ENCODE measurements at places on chromosomes 1 and 21. TPM values are rescaled to one million over a fixed set of nuclear protein-coding genes. Genes with fewer than 3 reads are reported as not detected.

C1orf53 gene
- 1.3 TPM for total RNA-seq

CACNA1S gene
- total RNA-seq = not detected

FAM72C gene
- total RNA-seq = not detected

LRRIQ3 gene
- total RNA-seq = 0.49 TPM

CFHR4 gene
- not detected for total RNA-seq

DEPDC1 gene
- 0.27 TPM for total RNA-seq

FCRL2 gene
- total RNA-seq = 0.31 TPM

CELA2B gene
- not detected for total RNA-seq

DNA sequence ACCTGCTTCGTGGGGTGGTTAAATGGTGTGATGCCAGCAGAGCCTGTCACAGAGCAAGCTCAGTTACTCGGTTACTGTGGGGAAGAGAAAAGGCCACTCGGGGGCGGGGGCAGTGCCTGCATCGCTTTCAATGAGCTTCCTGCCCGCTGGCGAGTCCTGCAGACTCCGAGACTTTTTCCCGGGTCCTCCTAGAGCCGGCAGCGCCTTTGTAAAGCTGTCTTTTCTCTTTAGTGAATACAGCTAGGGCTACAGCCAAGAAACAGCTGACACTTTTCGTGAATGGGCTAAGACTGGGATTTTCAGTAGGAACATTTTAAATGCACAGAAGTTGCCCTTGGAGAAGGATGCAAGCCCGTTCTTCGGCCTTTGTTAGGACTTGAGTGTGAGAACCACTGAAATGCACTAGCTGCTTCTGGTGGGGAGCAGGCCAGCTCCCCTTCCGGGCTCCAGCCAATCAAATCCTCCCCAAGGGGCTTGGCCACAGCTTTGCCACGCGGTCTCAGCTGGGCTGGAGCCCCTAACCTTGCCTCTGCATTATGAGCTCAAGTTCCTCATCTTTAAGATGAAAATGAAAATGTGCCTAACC lies 23.4 kb upstream of the EFHD2 start:
- no peak for DNase-seq

GRCh38 chr1:180976191-180976590 lies 46.5 kb downstream of the STX6 start:
- no peak for DNase-seq

DNA sequence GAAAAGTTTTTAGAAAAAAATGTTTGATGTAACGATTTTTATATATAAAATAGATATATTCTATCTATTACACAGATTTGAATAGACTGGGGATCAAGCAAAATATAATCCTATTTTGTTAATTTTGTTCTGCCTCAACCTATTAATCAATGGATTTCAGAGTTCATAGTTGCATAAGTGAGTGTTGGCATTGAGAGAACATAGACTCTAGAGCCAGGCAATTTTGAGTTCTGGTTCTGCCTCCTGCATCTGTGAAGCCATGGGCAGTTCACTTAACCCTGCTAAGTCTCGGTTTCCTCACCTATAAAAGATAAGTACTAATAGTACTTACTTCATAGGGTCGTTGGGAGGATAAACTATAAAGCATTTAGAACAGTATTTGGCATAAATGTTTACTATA lies 13.6 kb upstream of the PKN2 start:
- no peak for DNase-seq

GRCh38 chr1:6191968-6192367 lies 7.4 kb downstream of the RPL22 start:
- no peak for DNase-seq

DNA sequence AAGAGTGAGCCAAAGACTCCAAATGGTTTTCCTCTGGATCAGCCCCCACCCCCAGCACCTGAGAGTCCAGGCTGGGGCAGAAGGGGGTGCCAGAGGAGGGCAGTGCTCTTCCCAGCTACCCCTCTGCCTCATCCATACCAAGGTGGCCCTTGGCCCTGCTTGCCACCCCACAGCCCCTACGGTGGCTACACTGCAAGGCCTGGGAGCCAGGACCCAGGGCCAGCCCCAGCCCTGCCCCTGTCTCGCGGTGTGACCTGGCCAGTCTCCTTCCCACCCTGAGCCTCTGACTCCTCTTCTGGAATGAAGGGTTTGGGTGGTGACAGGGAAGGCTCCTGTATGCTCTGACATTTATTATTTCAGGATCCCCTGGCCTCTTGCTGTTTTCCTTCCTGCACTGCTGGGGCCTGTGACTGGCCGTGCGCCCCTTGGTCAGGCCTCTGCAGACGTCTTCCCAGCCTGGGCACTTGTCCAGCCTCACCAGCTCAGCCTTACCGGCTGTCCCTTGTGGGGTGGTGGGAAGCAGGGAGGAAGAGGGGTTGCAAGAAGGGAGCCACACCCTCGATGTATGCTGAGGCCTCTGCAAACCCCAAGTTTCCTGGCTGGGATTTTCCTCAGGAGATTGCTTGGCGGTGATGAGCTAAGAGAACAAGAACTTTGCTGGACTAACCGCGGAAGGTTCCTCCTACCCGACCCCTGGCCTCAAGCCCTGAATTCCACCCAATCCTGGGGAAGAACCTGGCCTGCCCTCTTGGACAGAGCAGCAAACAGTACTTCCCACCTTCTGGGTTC lies 13.5 kb downstream of the ASAP3 start:
- DNase-seq = peak; percentile 86

GRCh38 chr1:20200966-20201365 lies 14.6 kb upstream of the PLA2G2C start:
- no peak for DNase-seq

DNA sequence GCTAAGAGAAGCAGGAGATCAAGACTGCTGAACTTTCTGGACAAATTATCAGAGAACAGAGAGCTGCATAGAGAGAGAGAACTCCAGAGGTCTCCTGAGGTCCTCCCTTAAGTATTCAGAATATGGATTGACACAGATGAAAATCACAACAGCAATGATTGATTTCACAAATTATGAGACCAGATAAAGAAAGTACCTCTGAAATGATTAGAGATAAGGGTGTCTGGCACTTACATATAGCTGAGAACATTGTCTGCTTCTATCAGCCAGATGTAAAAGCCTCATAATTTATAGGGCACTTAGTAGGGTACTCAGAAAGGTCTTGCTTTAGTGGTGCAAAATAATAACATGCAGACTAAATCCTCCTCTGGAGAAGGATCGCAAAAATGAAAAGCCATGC lies 1301.8 kb downstream of the BRINP3 start:
- no peak for DNase-seq

DNA sequence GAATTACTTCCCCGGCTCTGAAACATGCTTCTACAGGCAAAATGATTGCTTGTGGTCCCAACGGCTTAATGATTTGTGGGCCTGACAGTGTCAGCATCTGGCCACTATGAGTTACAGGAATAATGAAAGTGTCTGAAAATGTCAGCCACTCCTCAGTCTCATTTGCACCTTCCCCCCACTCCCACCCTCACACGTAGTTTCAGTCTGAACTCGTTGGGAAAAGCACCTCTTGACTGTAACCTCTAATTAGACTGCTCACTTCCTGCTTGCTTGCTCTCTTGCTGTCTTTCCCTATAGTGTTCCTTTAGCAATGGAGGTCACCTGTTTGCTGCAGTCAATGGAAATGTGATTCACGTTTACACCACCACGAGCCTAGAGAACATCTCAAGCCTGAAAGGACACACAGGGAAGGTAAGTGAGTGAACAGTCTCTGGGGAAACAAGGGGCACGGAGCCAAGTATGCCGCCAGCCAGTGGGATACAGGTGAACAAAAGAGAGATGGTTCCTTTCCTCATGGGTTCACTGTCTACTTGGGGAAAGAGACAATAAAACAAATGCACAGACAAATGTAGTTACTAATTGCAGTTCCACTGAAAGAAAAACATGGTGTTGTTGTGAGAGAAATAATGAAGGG lies 27.1 kb downstream of the CFAP57 start:
- DNase-seq = no peak

DNA sequence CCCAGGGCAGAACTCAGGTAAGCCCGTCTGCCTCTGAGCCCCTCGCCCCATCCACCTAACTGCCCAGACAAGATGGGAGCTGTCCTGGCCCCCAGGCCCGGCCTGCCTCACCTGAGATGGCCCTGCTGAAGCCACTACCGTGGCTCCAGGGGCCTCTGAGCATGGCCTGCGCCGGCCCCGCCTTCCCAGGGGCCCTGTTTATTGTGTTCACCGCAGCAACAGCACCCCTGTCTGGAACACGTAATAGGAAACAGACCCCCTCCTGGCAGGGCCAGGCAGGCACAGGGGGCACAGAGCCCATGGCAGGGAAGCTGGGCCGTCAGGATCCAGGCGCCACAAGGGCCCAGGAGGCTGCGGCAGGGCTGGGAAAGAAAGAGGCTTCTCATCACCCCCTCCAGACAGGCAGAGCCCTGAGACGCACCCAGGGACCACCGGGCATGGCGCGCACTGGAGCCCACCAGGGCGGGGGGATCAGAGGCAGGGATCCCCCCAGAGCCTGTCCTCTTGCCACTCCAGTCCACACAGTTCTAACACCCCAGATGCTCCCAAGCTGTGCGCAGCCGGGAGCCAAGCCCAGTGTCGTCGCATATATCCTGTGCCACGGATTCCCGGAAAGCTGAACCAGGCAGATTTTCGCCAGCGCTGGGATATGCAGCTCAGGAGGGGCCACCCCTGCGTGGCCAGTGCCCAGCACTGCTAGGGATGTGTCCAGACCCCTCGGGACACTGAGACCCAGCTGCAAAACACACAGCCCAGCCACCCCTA lies 62.6 kb downstream of the ARHGEF16 start:
- DNase-seq = no peak

DNA sequence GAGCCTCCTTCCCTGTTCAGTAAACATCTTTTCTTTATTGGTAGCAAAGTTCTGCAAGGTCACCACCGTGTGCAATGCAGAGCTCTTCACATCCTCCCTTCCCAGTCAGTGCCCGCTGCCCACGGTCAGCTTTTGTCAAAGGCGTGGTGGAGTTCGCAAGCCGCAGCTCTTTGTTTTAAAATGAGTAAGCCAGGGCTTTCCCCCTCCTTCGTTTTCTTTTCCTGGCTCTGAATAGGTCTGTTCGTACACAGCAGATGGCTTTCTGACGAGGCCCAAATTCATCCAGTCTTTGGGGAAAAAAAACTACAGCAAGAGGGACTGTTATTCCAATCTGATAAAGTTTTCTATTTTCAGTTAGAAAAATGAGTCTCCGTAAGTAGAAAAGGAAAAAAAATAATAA lies 153.2 kb downstream of the LRIG2 start:
- no peak for DNase-seq

DNA sequence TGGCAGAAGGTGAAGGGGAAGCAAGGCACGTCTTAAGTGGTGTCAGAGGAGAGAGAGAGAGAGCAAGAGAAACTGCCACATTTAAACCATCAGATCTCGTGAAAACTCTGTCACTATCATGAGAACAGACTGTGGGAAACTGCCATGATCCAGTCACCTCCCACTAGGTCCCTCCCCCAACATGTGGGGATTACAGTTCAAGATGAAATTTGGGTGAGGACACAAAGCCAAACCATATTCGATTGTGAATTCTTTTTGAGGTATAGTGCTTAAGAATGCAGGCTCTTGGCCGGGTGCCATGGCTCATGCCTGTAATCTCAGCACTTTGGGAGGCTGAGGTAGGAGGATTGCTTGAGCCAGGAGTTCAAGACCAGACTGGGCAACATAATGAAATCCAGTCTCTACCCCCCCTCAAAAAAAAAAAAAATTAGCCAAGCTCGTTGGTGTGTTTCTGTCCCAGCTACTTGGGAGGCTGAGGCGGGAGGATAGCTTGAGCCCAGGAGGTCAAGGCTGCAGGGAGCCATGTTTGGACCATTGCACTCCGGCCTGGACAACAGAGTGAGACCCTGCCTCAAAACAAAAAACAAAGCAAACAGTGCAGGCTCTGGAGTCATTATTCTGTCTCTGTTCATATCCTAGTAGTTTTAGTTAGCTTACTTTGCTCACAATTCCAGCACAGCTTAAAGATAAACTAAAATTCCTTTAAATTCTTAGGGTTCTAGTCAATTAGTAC lies 6.0 kb downstream of the ZCCHC17 start:
- DNase-seq = no peak

DNA sequence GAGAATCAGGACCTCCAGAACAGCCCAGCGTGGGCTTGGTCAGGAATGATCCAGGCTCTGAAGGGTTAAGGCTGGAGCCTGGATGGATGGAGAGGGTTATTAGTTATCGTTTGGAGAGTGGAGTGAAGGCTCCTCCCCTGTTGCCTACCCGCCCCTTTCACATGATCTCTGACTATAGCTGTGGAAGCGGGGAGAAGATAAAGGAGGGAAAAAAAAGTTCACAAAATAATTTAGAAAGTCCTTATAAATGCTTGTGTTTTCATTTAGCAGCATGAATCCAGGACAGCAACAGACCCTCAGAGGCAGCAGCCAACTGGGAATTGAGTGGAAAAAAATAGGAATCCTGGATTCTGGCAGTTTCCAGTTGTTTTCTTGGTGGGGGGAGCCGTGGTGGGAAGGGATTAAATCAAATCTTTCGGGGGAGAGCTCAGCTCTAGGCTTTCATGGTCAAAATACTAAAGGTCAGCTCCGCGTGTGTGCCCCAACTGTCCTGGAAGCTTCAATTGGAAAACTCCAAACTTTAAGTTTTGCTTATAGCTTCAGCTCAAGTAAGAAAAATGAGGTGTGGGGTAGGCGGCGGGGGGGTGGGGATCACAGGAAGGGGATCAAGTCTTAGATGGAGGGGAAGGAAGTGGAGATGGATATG lies 595 bp upstream of the DDR2 start:
- DNase-seq = peak; percentile 59

- no peak for DNase-seq
These were observed 343.0 kb downstream of the AMY1C start for GRCh38 chr1:104092698-104093097.

GRCh38 chr1:209094384-209094783 lies 489.1 kb upstream of the CAMK1G start:
- no peak for DNase-seq

GRCh38 chr1:24309762-24310485 lies 9.2 kb upstream of the GRHL3 start:
- DNase-seq = no peak

GRCh38 chr1:172657586-172657985 lies 1.3 kb upstream of the FASLG start:
- no peak for DNase-seq

DNA sequence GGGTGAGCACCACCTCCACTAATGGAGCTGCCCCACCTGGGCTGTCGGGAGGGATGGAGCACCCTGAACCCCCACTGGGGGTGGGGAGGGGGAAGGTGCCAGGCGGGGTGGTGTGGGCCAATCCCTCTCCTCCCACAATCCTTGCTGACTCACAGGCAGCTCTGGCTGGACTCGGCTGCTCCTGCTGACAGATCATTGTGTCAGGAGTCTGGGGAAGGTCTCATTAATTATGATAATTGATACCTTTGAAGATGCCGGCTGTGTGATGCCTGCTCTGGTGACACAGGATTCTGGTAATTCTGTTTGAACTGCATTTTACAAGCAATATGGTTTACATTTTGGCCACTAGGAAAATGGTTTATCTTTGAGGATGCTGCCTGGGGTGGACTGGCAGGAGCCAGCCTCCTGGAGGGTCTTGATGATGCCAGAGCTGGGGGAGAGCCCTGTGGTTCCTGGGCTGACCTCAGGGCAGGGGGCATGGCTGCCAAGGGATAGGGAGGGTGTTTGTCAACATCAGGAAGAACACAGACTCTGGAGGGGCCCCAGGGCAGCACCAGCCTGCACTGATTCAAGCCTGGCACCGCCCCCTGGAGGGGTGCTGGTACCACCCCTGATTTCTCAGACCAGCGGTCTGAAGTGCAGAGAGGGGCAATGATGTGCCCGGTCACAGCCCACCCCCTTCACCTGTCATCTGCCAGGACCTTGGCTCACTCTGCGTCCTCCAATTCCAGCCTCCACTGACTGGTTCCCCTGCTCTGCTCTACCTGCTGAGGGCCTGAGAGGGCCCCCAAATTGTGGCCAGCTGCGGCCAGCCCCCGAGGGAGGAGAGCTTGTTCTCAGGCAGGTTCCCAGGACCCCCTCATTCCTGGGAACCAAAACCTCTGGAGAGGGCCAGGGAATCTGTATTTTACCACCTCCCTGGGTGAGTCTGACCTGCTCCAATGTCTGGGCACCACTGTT lies 338.8 kb downstream of the MATN1 start:
- peak; percentile 51 for DNase-seq

Data from sciatic nerve (tissue), 2 donors.